ENCODE measurements at places on chromosomes 6 and 20.

GRCh38 chr20:13288357-13288756 lies 67.3 kb downstream of the ISM1 start:
- no peak for DNase-seq

- DNase-seq, result no peak
Observed at GRCh38 chr6:145819994-145820393, 5.4 kb upstream of the FBXO30 start.

- no peak for DNase-seq
Observed at GRCh38 chr20:43515628-43516027, 8.1 kb downstream of the L3MBTL1 start.

DNA sequence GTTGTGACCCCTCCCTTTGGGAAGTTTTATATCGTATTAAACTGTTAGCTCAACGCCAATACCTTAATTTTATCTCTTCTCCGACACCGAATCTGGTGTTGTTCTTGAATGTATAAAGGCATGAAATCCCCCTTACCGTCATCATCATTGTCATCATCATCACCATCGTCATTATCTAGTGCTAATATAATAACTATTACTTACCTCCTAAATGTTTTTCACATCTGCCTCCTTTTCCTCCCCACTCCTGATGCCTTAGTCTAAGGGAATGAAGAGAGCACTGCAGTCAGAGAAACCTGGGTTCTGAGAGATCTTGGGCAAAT lies 677 bp upstream of the ZBTB24 start:
- no peak for DNase-seq

GRCh38 chr20:53599378-53599777 lies 5.7 kb upstream of the ZNF217 start:
- DNase-seq, result peak; percentile 44

DNA sequence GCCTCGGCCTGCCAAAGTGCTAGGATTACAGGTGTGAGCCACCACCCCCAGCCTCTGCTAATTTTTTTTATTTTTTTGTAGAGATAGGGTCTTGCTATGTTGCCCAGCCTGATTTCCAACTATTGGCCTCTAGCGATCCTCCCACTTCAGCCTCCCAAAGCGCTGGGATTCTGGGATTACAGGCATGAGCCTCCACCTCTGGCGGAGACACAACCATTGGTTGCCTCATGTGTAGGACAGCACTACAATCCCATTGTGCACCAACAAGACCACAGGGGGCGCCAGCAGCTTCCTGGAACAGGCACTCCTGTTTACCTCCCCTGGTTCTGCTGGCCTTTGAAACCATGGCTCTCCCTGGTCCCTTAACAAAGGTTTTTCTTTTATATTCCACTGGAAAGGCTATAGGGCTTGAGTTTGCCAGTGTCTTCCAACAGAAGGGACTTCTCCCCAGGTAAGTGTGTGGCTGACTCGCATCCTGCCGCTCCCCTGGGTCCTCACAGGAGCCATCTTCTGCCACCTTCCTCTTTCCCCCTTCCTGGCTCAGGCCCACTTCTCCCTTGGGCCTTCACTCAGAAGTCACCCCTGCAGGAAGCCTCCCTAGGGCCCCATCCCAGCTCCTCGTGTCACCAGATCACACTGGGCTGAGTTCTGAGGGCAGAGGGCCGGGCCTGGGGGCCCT lies 39.2 kb upstream of the TLDC2 start:
- no peak for DNase-seq

DNA sequence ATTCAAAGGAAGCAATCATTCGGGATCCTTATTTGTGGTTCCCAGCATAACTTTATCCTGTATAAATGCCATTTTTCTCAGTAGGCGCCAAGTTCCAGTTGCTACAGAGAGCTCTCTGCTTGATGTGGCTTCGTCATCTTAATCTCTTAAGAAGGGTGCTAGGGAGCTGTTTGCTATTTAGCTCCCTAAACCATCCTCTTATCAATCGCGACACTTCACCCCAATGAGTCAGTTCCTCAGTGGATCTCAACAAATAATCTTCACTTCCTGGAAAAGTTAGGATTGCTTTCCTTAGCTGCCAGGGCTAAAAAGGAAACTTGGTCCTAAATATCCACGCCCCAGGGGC lies 1.3 kb upstream of the NKAIN2 start:
- DNase-seq, result no peak

Data from right atrium auricular region (tissue), 2 donors.